ENCODE measurements at places on chromosomes 5 and 9.

DNA sequence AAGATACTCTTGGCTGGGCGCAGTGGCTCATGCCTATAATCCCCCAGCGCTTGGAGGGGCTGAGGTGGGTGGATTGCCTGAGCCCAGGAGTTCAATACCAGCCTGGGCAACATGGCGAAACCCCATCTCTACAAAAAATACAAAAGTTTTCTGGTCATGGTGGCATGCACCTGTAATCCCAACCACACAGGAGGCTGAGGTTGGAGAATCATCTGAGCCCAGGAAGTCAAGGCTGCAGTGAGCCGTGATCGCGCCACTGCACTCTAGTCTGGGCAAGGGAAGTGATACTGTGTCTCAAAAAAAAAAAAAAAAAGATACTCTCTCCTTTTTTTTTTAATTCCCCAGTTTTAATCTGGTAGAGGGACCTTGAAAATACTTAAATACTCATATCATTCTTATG, 15.0 kb downstream of the ANKRD33B start:
- no peak for DNase-seq

DNA sequence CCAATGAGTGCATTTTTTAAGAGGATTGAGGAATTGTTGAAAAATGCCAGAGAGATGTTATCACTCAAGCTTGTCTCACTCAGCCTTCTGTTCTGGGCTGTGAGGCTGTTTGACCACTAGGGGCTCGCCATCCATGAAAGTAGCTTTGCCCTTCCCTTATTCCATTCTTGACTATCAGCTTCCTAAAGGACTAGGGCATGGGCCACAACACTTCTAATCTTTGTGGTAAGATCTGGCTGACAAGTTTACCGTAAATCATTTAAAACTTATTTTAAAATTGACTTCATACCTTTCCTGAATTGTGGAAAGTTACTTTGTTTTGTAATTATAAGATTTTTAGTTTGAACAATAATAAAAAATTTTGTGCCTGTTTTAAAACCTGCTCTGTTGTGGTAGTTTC, 49.5 kb downstream of the TJP2 start:
- no peak for DNase-seq

DNA sequence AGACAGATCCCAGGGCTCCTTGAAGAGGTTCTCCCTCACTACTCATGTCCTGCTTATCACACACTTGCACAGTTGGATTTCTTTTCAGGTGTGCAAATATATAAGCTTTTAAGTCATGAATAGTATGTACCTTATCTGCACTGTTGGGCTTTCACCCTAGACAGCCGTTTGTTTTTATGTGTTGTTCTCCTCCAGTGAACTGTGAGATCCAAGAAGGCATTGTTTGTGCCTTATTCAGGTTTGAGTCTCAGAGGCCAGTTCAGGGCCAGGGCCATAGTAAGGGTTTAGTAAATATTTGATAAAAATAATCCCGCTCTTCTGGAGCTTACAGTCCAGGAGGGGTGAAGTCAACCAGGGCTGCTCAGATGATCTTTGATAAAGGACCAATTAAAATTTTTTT, 480.0 kb downstream of the TMEM38B start:
- no peak for DNase-seq

DNA sequence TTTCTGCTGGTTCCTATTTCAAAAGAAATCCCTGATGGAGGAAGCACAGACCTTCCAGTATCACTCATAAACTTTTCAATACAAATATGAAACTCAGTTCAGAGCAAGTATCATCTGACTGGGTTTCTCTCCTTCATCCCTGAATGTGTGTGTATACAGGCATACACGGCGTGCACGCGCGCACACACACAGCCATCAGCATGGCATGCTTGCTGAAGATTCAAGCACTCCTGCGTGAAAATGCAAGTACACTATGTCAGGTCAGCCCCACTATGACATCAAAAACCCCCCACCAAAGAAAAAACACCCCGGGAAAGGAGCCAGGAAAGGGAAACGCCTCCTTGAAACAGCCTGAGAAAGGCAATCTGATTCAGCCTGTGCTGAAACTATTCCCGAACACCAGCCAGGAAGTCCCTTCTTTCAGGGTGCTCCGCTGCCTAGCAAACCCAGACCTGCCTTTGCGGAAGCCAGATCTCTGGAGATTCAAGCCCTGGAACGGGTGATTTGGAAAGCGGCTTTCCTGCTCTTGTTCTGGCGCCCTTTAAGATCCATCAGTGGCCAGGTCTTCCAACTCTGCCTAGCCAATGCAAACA, 831 bp downstream of the KLHL3 start:
- DNase-seq = peak; percentile 26

DNA sequence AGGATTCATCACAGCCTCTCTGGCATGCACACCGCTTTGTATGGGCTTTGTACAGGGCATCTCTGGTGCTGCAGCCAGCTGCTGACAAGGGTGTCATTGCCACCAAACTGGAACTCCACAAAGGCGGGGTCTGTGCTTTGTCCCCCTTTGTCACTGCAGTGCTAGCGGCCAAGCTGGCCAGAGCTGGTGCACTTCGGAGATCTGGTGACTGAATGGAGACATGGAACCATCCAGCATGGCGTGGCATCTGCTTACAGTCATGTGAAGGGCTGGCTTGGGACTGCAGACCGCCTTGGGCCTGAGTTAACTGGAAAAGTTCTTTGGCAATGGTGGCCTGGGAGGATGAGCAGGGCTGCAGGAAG, 18.7 kb upstream of the COL5A1 start:
- DNase-seq = no peak

GRCh38 chr5:18119156-18119785, 485.0 kb downstream of the TAF11L14 start:
- no peak for DNase-seq

DNA sequence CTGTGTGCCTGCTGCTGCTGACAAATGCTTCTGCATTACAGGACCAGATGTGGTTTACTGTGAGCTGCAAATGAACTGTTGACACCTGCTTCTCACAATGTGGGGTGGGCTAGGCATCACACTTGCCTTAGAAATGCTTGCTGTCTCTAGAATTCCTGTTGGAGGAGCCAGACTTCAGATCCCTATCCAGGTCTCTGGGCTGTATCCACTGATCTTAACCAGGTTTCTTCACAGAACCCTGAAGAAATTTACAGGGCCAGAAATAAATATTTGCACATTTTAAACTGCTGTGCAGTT, 255.4 kb downstream of the FAM114A2 start:
- DNase-seq = no peak

DNA sequence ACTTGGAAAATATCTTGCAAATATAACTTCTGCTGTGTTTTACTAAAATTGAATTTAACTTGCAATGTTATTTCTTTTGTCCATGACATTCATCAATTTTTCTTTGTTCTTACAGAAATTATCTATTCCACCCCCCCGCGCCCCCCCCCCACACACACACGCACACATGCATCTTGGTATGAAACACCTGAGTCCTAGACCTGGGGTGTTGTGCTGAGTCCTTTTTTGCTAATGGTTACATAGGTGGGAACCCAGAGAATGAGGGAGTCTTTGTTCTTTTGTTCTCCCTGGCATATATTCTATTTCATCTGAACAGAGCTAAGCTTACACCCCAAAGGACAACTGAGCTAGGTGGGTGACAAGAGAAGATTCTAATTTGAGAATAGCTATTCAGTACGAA, 308.9 kb downstream of the CWC27 start:
- DNase-seq = no peak

DNA sequence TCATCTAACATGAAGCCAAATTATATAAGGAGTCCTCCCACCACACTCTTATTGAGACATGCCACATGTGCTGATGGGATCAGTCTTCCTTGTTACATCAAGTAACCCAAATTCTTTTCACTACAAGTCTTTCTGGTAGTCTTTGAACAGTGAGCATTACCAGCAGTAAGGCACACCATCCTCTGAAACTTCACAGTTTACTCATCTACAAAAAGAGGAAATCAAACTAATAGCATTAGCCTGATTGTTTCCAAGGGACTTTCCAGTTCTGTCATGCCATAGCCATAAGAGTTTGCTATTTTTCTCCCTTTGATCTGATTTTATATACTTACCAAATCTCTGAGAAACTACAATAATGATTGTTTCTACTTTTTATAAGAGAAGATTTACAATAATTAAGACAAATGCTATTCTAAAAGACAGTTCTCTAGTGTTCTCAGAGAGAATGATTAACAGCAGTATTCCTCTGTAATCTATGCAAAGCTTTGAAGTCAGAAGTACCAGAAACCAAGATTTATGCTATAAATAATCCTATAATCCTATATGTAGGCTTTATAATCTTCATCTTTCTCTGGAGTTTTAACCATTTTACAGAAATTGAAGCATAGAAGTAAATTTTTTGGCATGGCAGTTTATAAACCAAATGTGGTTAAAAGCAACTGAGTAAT, 166.2 kb upstream of the ACO1 start:
- DNase-seq = no peak

DNA sequence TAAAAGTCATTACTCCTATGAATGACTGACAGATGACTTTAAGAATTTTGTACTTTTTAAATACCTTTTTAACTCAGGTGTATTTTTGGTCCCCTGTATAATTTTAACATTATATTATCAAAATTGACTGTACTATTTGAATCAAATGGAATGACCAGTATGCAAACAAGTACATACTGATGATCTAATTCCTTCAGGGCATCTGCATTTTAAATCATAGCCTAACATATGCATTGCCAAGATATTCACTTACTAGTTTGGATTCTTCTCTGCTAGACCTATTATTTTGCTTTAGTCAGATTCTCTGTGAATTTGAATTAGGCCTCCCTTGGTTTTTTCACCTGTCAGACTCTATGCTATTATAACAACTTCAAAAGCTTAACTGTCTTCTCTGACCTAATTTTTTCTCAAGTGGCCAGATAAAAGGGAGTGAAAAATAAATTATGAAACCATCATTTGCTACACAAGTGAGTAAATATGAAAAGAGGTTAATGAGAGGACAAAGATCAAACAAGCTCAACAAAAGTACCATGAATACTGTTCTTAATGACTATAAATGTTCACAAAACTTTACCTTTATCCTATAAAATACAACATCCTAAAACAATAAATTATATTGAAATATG, 1505.2 kb upstream of the CDH9 start:
- DNase-seq = no peak

DNA sequence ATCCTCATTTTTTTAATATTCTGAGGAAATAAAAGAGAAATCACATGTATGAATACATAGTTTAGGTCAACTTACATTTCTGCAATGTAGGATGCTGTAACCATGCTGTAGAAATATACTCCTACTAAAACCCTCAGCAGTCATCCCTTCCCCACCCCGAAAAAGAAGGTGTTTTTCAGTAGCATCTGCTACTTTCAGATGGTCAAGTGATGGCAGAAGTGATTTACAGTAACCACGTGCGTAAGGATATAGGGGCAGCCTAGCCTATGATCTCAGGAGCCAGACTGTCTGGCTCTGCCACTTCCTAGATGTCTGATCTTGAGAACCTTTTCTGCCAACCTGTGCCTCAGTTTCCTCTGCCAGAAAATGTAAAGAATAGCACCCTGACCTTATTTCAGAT, 26.0 kb upstream of the SYK start:
- DNase-seq = no peak

DNA sequence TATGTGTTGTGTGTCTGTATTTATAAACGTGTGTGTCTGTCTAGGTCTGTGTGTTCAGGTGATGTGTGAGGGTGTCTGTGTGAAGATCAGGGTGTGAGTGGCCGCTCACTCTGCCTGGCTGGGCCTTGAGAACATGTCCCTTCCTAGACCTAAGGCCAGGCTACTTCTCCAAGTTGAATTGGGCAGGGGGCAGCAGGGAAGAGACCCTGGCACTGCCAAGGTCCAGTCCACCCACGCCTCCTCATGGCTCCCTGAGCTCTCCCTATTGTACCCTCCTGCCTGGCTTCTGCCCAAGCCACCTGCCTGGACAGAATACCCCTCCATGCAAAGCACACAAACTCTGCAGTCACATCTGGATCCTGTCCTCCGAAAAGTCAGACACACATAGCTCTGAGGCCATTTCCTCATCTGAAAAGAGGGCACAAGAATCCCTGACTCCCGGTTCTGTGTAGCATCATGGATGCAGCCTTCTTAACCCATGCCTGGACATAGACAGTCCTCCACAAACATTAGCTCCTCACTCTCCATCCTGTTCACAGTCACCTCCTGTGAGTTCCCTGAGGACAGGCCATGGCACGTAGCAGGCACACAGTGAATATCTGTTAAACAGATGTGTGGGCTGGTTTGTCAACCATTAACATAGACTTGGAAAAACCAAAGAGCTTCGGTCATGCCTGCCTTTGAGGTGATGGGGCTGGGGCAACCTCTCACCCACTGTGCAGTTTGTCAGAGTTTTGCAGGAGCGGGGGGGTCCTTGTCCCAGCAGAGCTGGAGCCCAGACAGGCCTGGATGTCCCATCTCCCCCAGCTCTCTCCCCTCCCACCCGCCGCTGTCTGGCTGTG, 167.8 kb upstream of the MVB12B start:
- DNase-seq = no peak

DNA sequence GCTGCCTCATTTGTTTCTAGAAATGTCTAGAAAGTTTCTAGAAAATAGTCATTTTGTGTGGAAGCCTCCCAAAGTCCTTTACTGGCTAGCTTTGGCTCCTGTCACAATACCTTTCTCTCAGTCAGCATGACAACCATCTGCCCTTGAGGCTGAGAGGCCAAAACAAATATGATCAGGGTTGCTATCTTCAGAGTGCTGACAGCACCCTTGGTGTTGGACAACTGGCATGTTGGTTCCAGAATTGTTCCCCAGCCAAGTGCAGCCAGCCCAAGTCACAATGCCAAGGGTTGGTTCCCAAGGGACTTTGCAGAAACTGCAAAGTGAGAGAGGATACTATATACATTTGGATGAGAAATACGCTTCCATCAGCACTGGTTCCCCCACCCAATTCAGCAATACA, 140.9 kb upstream of the GAS1 start:
- no peak for DNase-seq

DNA sequence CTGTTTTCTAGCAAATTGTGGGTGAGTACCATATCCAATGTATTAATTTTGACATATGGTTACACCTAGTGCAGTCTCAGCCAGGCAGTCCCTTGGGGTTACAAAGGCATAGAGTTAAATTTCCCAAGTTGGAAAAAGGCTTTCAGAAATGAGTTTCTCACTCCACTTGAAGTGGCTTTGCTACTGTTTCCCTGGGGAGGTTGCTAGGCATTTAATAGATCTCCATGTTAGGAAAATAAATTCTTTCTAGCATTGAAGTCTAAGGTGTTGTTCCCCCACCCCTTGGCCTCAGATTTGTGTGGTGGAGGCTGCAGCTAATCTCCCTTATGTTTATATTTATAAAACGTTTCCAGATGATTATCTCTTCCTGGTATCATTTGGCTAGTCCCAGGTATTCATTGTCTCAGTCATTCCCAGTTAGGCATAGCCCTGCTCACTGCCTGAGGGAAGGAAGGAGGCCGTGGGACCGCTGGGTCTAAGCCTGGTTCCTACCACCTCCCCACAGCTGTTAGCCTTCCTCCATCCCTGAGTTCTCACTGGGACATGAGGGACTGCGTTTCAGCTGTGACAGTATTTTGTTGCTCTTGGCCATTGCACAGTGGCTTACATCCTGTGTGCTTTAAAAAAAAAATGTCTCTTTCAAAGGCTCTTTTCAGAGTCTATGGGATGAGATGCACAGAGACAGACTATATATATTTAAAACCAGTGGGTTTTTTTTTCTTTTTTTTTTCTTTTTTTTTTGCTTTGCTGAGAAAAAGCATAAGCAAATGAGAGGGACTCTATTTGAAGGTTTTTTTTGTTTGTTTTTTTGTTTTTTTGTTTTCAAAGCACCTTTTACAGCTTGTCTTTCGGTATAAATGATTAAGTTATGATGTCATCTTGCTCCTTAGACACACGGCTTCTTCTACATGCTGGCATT, 121.5 kb downstream of the MAST4 start:
- DNase-seq = no peak

- DNase-seq = no peak
Measured at GRCh38 chr9:71685394-71685793, 82.9 kb downstream of the CEMIP2 start.

Measured in stimulated activated CD4-positive, alpha-beta T cell treated with anti-CD3 and anti-CD28 coated beads, Interleukin-2, amount 100 ng/mL, for 24 hours (primary cell).